ENCODE measurements at places on chromosomes 6 and 20. TPM values are rescaled to one million over a fixed set of nuclear protein-coding genes. Genes with fewer than 3 reads are reported as not detected.

DNA sequence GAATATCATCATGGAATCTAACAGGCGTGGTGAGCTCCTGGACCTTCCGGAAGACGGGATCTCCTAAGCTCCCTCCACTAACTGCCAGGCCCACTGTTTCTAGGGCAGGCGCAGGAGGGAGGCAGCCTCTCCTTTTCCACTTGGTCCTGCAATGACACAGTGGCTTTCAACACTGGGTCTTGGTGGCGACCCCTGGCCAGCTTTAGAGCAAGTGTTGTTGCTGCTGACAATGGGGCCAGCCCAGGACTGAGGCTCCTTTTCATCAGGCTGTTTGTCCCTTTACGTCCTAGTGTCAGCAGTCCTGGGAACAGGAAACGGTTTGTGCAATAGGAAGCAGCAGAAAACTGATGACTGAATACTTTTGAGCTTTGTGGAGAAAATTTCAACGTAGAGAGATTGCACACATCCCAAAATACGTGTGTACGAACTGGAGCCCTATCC lies 9.7 kb upstream of the QKI start:
- peak; percentile 55 for DNase-seq

- no peak for DNase-seq
These were observed 32.9 kb downstream of the TRIM38 start for GRCh38 chr6:25995507-25995906.

MICB gene
- total RNA-seq: 9.0 TPM

- peak; percentile 56 for DNase-seq
These were observed 13.0 kb downstream of the SLC35F1 start for GRCh38 chr6:117919775-117920729.

MDFI gene
- not detected for total RNA-seq

DNA sequence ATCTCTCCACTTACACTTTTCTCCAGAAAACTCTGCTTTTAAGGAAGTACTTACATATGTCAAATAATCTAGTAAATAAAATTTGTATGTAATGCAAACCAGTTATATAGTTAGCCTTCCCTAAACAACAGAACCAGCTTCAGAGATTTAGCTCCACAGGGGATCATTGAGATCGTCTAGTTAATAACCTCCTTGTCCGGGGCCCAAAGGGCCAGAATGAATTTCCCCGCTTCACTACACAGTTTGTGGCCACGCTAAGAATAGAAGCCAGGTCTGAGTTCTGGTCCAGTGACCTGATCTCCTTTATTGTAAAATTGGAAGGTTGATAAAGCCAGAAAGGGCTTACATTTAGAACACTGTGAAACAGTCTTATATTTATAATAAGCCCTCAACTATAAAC lies 245.2 kb downstream of the TPBG start:
- no peak for DNase-seq

Measured in HepG2 (cell line).